ENCODE measurements at places on chromosomes 12 and 14.
A peak's percentile ranks its signal among the peaks of the same experiment; 100 is the strongest.

- H3K4me3 ChIP-seq = no peak overlapping the region
- H3K4me1 ChIP-seq = no peaks in the 10 kb centered on the region
- H3K27ac ChIP-seq = no peak overlapping the region
- no peaks in the 10 kb centered on the region for H3K27me3 ChIP-seq
Observed at GRCh38 chr12:40733871-40734270, 41.6 kb downstream of the CNTN1 start.

GRCh38 chr12:67877727-67878126 is 111.5 kb upstream of the IFNG-AS1 start:
- H3K27ac ChIP-seq = no peak overlapping the region
- no peak for DNase-seq
- H3K27me3 ChIP-seq = no peaks in the 10 kb centered on the region
- peaks cover 17% of the 10 kb centered on the region for H3K4me1 ChIP-seq
- H3K4me3 ChIP-seq = no peak overlapping the region

DNA sequence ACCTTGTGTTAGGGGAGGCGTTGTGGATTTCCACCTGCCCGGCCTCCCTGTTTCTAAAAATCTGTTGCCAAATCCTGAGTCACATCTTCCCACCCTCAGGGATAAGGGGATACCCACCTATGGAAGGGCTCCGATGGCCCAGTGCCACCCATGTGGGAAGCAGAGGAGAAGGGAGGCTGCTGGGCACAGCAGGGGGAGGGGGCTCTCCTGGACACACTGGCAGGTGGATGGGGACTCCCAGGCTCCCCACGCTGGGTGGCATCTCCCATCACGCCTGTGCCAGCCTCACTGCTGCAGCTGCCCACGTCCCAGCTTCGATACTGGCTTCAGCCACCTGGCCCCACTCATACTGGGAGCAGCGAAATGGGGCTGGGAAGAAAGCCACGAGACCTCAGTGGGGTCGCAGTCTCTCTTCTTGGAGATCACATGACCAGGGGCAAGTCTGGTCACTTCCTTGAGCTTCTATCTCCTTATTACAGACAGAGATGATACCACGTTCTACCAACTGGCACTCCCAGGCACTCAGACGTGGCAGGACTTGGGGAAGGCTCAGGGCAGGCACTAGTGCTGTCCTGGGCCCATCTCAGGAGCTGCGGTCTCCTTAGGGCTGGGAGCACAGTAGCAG is 72.2 kb downstream of the PITPNM2 start:
- no peaks in the 10 kb centered on the region for H3K27me3 ChIP-seq
- H3K4me3 ChIP-seq = no peak overlapping the region
- H3K27ac ChIP-seq = peak overlapping the region; percentile 74
- H3K4me1 ChIP-seq = peaks cover 47% of the 10 kb centered on the region
- H3K36me3 ChIP-seq = no peaks in the 10 kb centered on the region
- no peak for DNase-seq

- H3K4me1 ChIP-seq = peaks cover 5% of the 10 kb centered on the region
- no peaks in the 10 kb centered on the region for H3K36me3 ChIP-seq
- no peak overlapping the region for H3K4me3 ChIP-seq
- no peaks in the 10 kb centered on the region for H3K27me3 ChIP-seq
Observed at GRCh38 chr12:66589095-66589494, 89.8 kb downstream of the GRIP1 start.

DNA sequence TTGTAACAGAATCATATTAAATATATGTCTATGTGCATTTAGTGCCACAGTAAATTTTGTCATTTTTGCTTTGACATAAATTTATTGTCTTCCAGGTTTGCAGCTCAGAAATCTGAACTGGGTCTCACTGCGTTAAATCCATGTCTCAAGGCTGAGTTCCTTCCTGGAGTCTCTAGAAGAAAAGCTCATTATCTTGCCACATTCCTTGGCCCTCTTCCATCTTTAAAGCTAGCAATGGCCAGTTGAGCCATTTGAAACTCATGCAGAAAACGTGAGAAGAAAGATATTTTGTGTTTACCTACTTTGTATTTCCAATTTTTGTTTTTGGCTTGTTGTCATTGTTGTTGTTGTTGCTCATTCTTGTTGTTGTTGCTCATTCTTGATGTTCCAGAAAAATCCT is 10.7 kb downstream of the PRH1 start:
- no peak overlapping the region for H3K27ac ChIP-seq
- DNase-seq = no peak
- H3K27me3 ChIP-seq = no peaks in the 10 kb centered on the region
- peaks cover 40% of the 10 kb centered on the region for H3K36me3 ChIP-seq
- H3K4me3 ChIP-seq = no peak overlapping the region

DNA sequence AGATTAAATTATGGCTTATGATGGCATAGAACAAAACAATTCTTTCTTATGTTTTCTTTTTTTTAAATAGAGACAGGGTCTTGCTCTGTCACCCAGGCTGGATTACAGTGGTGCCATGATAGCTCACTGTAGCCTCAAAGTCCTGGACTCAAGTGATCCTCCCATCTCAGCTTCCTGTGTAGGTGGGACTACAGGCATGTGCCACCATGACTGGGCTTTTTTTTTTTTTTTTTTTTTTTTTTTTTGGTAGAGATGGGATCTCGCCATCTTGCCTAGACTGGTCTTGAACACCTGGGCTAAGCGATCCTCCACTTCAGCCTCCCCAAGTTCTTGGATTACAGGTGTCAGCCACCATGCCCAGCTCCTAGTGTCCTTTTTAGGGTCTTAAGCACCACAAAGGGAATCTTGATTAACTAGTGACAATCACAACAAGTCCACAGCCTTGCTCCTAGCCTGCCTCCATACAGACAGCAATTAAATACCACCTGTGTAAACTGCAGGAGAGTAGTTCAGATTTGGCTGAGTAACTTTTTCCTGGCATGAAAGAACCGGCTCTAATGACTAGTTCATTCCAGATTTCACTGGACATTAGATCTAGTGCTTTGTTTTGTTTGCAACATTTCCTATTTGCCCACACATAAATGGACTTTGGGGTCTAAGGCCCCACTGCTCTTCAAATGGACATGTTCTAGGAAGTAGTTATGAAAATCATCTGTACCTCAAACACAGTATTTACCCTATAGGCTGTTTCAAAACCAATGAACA is 61.6 kb downstream of the SH2B3 start:
- H3K36me3 ChIP-seq = peaks cover 6% of the 10 kb centered on the region
- no peak overlapping the region for H3K4me3 ChIP-seq
- no peak for DNase-seq
- H3K27ac ChIP-seq = no peak overlapping the region

GRCh38 chr12:94415066-94415465 is 44.6 kb downstream of the CEP83 start:
- H3K27me3 ChIP-seq = no peaks in the 10 kb centered on the region
- H3K36me3 ChIP-seq = peaks cover 33% of the 10 kb centered on the region
- peaks cover 3% of the 10 kb centered on the region for H3K4me1 ChIP-seq
- H3K4me3 ChIP-seq = no peak overlapping the region

DNA sequence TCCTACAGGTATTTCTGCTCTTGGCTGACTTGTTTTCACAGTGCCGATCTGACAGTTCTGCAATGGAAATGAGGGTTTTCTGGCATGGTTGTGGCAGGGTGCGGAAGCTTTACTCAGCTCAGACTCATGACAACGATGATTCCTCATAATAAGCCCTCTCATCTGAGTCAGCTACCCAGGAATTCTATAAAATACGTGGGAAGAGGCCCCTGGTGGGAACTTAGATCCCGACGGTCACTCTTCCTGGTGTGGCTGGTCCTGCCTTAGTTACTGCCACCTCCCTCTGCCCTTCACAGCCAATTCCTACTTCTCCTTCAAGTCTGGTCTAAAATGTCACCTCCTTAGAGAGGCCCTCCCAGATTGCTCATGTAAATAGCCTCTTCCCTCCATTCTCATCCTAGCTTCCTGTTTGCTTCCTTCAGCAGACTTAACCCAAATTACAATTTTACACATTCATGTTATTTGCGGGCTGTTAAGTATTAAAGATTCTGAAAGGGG is 104.2 kb upstream of the MAP1LC3B2 start:
- H3K27ac ChIP-seq = no peak overlapping the region
- H3K27me3 ChIP-seq = no peaks in the 10 kb centered on the region
- H3K36me3 ChIP-seq = no peaks in the 10 kb centered on the region
- DNase-seq = no peak
- H3K4me1 ChIP-seq = no peaks in the 10 kb centered on the region

- H3K36me3 ChIP-seq = peaks cover 40% of the 10 kb centered on the region
- H3K27me3 ChIP-seq = no peaks in the 10 kb centered on the region
- no peak overlapping the region for H3K4me3 ChIP-seq
- no peak overlapping the region for H3K27ac ChIP-seq
Observed at GRCh38 chr12:45349916-45350315, 134.0 kb downstream of the ANO6 start.

GRCh38 chr14:91872517-91873470 is 5.5 kb upstream of the TC2N start:
- peak overlapping the region; percentile 56 for H3K4me3 ChIP-seq
- peak overlapping the region; percentile 63 for H3K27ac ChIP-seq
- H3K27me3 ChIP-seq = no peaks in the 10 kb centered on the region
- DNase-seq = no peak
- H3K36me3 ChIP-seq = no peaks in the 10 kb centered on the region

- H3K27ac ChIP-seq = no peak overlapping the region
- H3K4me3 ChIP-seq = no peak overlapping the region
- H3K36me3 ChIP-seq = no peaks in the 10 kb centered on the region
Observed at GRCh38 chr12:24281341-24281740, 331.9 kb upstream of the SOX5 start.

DNA sequence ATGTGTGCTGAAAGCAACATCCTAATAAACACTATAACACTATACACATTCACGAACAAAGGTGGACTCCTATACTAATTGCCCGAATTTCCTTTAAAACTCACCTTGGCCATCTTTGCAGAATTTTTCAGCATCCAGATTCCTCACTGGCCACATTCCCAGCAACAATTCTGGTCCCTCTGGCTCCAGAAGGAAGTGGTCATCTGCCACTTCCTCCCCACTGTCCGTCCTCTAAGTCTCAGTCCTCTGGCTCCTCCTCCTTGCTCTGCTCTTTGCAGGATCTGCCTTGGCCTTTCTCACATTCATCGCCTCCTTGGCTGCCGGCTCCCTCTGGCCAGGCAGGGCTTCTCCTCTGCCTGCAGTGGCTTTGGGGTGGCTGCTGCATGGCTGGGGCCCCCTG is 426.0 kb downstream of the FUT8 start:
- peaks cover 46% of the 10 kb centered on the region for H3K4me1 ChIP-seq
- H3K27me3 ChIP-seq = no peaks in the 10 kb centered on the region
- H3K36me3 ChIP-seq = no peaks in the 10 kb centered on the region
- no peak for DNase-seq
- H3K27ac ChIP-seq = no peak overlapping the region

GRCh38 chr14:35365130-35366055 is 39.2 kb downstream of the NFKBIA start:
- peaks cover 55% of the 10 kb centered on the region for H3K4me1 ChIP-seq
- H3K27ac ChIP-seq = peak overlapping the region; percentile 92

DNA sequence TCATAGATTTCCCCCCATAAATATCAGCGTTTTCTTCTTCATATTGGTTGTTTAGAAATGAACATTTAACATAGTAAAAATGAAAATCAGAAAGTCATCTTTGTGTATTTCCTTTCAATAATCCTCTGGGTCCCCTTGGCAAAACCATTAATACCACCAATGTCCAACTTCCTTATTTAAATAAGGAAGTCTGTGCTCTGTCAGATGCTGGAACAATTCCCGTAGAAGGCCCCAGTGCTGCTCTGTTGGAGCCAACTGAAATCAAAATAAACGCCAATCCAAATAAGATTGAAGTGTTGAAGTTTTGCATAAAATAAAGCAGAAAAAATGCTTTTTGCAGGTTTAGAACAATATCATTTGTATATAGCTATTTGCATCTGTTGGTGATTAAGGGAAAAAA is 93.1 kb downstream of the PPM1H start:
- H3K36me3 ChIP-seq = no peaks in the 10 kb centered on the region
- peaks cover 7% of the 10 kb centered on the region for H3K27me3 ChIP-seq
- no peak for DNase-seq
- H3K4me1 ChIP-seq = no peaks in the 10 kb centered on the region
- H3K4me3 ChIP-seq = no peak overlapping the region

DNA sequence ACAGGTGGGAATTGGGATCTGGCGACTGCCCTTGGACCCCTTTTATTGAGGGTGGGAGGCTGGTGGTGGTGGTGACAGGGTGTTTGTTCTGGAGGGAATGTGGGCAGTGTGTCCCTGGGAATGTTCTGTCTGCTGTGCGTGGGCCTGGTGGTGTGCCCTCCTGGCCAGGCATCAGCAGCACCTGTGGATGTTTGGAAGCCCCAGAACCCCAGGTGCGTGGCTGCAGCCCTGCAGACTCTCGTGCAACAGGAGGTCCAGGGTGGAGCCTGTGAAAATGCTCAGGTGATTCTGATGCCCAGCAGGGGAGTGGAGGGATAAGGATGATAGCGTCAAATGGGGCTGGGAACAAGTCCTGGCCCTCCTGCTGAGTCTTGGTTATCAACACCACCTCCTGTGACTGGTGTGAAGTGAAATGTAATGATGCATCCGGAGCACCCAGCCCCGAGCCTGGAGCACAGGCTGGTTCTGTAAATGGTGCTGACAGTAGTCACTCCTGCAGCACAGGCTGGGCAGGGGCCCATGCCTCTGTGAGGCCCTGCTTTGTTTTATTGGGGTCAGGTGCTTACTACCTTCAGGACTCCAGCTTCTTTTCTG is 176.6 kb downstream of the TSPAN9 start:
- no peak overlapping the region for H3K27ac ChIP-seq
- no peak for DNase-seq
- H3K4me3 ChIP-seq = no peak overlapping the region
- no peaks in the 10 kb centered on the region for H3K36me3 ChIP-seq
- peaks cover 6% of the 10 kb centered on the region for H3K4me1 ChIP-seq
- H3K27me3 ChIP-seq = peaks cover 16% of the 10 kb centered on the region

DNA sequence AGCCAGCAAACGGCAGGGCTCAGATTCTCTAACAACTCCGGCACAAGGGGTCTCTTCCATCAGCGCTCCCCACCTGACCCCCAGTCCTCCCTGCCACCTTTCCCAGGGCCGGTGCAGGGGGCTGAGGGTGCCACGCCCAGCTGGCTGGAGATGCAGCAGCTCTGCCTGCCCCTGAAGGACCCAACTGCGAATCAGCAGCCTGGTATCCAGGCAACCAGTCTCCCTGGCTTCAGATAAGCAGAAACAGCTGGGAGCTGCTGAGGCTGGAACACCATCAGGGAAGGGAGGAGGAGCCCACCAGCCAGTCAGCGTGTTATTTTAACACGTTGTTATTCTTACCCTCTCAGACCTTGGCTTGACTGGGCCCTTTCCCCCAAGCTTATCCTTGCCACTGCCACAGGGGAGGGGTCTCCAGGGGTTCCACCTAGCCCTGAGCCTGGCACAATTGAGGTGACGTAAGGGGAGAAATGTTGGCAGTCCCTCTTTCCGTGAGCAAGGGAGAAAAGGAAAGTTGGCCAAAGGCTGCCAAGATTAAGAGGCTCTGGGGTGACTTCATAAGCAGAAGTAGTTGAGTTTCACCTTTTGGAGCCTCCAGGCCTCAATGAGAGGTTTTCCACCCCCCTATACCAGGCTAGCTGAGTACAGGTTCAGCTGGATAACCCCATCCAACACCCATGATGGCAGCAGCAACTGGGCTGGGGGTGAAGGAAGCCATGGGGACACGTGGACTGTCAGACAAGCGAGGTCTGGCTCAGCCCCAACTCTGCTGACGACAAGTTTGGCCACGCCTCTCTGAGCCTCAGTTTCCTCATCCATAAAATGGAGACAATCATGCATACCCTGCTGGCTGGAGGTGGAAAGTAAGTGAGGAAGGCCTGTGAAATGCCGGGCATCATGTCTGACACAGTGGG is 91.1 kb downstream of the IRF2BPL start:
- DNase-seq = no peak
- H3K27me3 ChIP-seq = no peaks in the 10 kb centered on the region
- H3K27ac ChIP-seq = no peak overlapping the region
- peaks cover 6% of the 10 kb centered on the region for H3K4me1 ChIP-seq
- no peak overlapping the region for H3K4me3 ChIP-seq
